Mesothelial cell of epicardium (in vitro differentiated cells): ENCODE measurements at places on chromosomes 6 and 20. TPM values are rescaled to one million over a fixed set of nuclear protein-coding genes. Genes with fewer than 3 reads are reported as not detected.

KCNK16 gene
- not detected in 3 replicates for total RNA-seq

RIPPLY2 gene
- not detected in 3 replicates for total RNA-seq

SH3BGRL2 gene
- 24.7 to 27.1 TPM (median 26.1 TPM) in 3 replicates for total RNA-seq

POU5F1 gene
- total RNA-seq, result 0.24 to 0.47 TPM in 2 of 3 replicates, not detected in the other

CST2 gene
- total RNA-seq, result 1.2 to 1.7 TPM (median 1.5 TPM) in 3 replicates

THEMIS gene
- not detected in 3 replicates for total RNA-seq

RAMACL gene
- 0.69 to 1.00 TPM (median 0.79 TPM) in 3 replicates for total RNA-seq

DNA sequence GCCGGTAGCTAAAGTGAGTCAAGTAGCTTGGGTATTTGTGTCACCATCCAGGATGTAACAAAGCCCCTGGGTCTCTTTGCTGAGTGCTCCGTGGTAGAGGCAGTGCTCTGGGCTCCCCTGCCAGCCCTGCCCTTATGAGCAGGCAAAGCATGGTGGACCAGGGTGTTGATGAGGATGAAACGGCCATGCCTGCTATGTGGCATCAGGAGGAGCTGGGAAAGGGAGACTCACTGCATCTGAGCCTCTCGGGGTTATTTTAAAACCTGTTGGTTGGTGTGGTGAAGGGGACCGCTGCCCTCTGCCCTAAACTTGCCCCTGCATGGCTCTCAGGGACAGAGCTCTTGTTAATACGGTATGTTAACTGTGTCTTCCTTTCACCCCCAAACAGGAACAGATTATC lies 143.1 kb downstream of the DTNBP1 start:
- H3K27me3 ChIP-seq, result no peaks in the 10 kb centered on the region
- no peak overlapping the region for H3K4me3 ChIP-seq
- no peaks in the 10 kb centered on the region for H3K4me1 ChIP-seq
- H3K36me3 ChIP-seq, result peaks cover 70% of the 10 kb centered on the region

- H3K36me3 ChIP-seq, result peaks cover 22% of the 10 kb centered on the region
- no peak for DNase-seq
- H3K27me3 ChIP-seq, result no peaks in the 10 kb centered on the region
- H3K4me1 ChIP-seq, result peaks cover 17% of the 10 kb centered on the region
- H3K27ac ChIP-seq, result no peak overlapping the region
Measured at GRCh38 chr20:51792960-51793359, 9.4 kb downstream of the SALL4 start.

DNA sequence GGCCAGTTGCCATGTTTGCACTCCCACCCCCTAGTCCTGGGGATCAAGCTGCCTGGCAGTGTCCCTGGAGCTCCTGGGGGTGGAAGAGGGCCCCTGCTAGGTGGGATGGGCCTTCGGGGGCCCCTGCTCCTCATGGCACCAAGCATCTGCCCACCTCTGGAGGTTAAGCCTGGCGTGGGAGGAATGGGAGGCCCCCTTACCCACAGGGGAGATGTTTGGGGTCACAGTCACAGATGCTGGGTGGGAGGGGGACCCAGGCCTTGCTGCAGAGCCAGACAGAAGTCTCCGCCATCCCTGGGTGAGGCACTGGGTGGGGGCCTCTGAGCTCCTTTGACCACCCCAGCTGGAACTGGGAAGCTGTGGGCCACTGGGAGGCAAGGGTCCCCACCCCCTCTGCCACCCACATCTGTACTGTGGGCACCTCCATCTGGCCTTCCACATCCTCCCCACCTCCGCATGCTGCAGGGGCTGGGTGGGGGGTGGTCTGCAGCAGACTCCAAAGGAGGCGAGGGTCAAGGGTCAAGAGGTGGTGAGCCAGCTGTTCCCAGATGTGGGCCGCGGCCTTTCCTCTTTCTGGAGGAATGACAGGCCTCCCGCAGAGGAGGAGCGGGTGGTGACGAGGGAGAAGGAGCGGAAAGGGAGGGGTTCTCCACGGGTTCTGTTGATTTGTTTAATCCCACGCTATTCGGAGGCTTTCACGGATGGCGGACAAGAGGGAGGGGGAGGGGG lies 41.5 kb downstream of the YTHDF1 start:
- no peak overlapping the region for H3K4me3 ChIP-seq
- peaks cover 7% of the 10 kb centered on the region for H3K4me1 ChIP-seq
- H3K27ac ChIP-seq, result no peak overlapping the region
- no peaks in the 10 kb centered on the region for H3K36me3 ChIP-seq
- no peak for DNase-seq

DNA sequence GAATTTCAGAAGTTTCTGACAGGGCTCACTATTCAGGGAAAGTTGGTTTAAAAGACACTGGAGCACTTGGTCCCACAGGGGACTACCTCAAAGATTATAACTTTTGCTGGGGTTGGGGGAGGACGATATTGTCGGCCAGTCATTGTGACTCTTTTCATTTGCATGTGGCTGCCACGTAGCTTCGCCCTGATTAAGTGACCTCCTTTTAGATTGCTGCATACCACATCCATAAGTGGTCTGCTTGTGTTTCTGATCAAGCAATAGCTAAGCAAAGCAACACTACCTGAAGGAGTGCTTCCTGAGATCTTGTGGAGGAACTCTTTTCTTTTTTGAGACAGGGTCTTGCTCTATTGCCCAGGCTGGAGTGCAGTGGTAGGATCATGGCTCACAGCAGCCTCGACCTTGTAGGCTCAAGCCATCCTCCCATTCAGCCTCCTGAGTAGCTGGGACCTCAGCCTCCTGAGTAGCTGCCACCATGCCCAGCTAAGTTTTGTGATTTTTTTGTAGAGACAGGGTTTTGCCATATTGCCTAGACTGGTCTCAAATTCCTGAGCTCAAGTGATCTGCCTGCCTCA lies 691.3 kb downstream of the EPM2A start:
- H3K4me1 ChIP-seq, result peaks cover 8% of the 10 kb centered on the region
- no peak for DNase-seq
- no peaks in the 10 kb centered on the region for H3K27me3 ChIP-seq
- H3K4me3 ChIP-seq, result no peak overlapping the region

- no peak for DNase-seq
- H3K4me3 ChIP-seq, result no peak overlapping the region
Measured at GRCh38 chr20:25237610-25238318, 10.1 kb upstream of the PYGB start.

DNA sequence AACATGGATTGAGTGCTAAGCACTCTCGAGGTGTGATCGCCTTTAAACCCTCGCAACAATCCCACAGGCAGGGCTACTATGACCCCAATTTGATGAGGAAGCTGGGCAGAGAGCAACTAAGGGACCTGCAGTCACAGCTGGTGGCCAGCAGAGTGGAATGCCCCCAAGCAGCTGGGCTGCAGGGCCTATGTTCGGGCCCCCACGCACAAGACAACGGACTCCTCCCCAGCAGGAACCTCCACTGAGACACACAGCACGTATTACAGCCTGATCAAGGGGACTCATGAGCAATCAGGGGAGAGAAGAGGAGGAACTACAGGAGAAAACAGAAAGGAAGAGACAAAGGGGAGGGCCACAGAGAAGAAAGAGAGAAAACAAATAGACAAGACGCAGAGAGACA lies 21.7 kb downstream of the CST7 start:
- H3K27ac ChIP-seq, result no peak overlapping the region
- H3K36me3 ChIP-seq, result peaks cover 50% of the 10 kb centered on the region
- DNase-seq, result no peak
- no peak overlapping the region for H3K4me3 ChIP-seq
- no peaks in the 10 kb centered on the region for H3K4me1 ChIP-seq

DNA sequence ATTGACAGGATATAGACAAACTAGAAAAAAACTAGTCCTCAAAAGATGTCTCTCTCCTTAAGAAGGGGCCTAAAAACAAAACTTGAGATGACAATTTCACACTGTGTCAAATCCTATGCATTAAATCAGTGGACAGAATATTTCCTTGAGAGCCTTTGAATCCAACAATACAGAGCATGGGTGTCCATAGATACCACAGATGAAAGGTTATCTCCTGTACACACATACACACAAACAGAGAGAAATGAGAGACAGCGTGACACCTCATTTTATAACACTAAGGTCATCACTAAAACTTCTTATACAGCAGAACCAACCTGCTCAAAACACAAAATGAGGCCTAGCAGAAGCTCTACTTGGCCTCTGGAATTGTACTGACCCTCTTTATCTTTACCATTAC lies 55.5 kb downstream of the MAP7 start:
- H3K27me3 ChIP-seq, result no peaks in the 10 kb centered on the region
- no peak overlapping the region for H3K4me3 ChIP-seq
- DNase-seq, result no peak
- no peaks in the 10 kb centered on the region for H3K36me3 ChIP-seq

DNA sequence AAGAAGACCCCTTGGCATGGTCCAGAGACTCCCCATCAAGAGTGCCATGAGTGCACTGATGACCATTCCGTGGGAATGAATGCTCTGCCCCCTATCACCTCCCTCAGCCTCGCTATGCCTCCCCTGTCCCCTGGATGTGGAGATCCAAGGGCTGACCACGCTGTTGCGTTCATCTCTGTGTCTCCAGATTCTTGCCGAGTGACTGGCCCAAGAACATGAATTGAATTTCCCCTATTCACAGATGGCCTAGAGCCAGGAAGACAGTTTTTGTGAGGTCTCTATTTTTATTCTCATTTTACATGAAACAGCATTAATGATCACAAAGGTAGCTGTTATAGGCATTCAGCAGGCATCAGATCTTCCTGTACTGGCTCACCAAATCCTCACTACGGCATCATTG lies 33.6 kb downstream of the MAFB start:
- no peak for DNase-seq
- H3K4me3 ChIP-seq, result no peak overlapping the region
- no peaks in the 10 kb centered on the region for H3K27me3 ChIP-seq
- no peak overlapping the region for H3K27ac ChIP-seq

DNA sequence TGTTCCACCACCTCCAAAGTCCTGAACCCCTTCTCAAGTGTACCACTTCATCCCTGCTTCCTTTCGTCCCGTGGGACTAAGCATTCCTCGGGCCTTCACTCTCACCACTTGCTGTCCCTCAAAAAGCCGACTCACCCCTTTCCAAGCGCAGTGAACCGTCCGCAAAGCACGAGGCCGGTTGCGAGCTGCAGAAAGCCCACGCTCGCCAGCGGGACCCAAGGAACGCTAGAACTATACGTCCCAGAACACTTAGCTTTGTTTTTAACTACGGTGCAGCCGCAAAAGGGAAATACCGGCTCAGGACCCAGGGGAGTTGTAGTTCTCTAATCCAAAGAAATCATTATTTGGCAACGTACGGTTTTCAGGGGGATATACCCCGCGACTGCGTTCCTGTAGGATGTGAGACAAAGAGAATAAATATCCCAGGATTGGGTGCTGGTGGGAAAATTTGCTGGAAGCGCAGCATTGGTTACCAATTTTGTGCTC lies 416 bp upstream of the POLR1H start:
- H3K4me1 ChIP-seq, result peaks cover 26% of the 10 kb centered on the region
- peak overlapping the region; percentile 98 for H3K27ac ChIP-seq
- peak; percentile 41 for DNase-seq
- peak overlapping the region; percentile 96 for H3K4me3 ChIP-seq
- H3K36me3 ChIP-seq, result peaks cover 14% of the 10 kb centered on the region
- H3K27me3 ChIP-seq, result no peaks in the 10 kb centered on the region

DNA sequence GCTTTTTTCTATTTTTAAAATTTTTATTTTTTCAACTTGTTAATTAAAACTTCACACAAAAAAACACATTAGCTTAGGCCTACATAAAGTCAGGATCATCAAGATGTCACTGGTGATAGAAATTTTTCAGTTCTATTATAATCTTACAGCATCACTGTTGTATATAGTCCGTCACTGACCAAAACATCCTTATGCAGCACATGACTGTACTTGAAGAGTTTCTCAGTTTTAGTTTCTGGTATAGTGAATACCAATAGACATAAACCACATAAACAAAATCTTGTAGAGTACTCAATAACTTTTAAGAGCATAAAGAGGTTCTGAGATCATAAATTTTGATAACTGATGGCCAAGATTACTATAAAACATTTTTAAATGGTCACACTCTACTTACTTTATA lies 71.8 kb downstream of the ASCC3 start:
- DNase-seq, result no peak
- H3K4me1 ChIP-seq, result peaks cover 6% of the 10 kb centered on the region
- H3K27ac ChIP-seq, result no peak overlapping the region
- no peak overlapping the region for H3K4me3 ChIP-seq

DNA sequence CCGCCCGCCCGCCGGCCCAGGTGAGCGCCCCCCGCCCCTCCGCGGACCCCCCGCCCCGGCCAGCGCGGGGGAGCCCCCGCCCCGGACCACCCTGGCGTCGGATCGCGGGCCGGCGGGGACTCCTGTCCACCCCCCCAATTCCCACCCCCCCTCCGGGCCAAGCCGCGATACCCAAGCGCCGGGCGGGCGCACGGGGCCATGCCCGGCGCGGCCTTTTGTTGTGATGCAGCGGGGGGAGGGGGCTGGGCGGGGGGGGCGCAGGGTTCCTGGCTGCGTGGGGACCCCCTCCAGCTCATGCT lies 245 bp downstream of the SRC start:
- H3K27me3 ChIP-seq, result no peaks in the 10 kb centered on the region
- H3K4me1 ChIP-seq, result peaks cover 28% of the 10 kb centered on the region
- H3K4me3 ChIP-seq, result peak overlapping the region; percentile 48
- H3K36me3 ChIP-seq, result peaks cover 16% of the 10 kb centered on the region

DNA sequence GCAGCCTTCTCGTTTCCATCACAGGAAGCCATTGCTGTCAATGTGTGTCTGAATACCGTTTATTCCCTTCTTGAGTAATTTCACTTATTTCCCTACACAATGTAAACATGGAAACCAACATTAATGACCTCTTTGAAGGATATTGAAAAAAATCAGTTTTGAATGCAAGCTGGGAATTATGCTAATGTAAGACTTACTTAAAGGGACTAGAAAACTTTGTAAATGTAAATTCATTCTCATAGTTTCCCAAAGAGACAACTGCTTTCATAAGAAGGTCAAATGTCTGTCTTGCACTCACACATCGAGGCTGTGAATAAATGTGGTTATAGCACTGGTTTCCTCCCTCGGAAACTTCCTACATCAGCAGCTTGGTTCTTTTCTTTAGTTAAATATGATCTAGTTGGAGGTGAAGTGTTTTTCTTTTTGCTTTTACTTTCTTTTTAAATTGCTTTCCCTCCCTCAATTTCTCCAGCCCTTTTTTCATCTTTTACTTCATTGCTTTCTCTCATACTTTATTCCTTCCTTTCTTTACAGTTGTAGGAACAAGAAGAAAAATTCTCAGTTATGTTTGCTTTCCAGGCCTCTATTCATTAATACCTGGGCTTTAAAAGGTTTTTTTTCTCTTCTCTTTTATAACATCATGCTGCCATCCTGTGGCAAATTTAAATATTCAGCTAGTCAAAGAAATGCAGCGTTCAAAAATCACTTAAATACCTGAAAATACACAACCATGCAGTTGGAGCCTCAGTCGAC lies 108.3 kb downstream of the TNFAIP3 start:
- no peaks in the 10 kb centered on the region for H3K36me3 ChIP-seq
- H3K27ac ChIP-seq, result no peak overlapping the region
- no peak for DNase-seq
- no peak overlapping the region for H3K4me3 ChIP-seq
- peaks cover 13% of the 10 kb centered on the region for H3K4me1 ChIP-seq

- no peak overlapping the region for H3K4me3 ChIP-seq
- H3K27me3 ChIP-seq, result peaks cover 13% of the 10 kb centered on the region
- DNase-seq, result no peak
- no peak overlapping the region for H3K27ac ChIP-seq
- H3K4me1 ChIP-seq, result no peaks in the 10 kb centered on the region
Measured at GRCh38 chr20:8043687-8044282, 24.2 kb upstream of the TMX4 start.

- no peaks in the 10 kb centered on the region for H3K4me1 ChIP-seq
- no peak overlapping the region for H3K4me3 ChIP-seq
- no peak for DNase-seq
- no peaks in the 10 kb centered on the region for H3K36me3 ChIP-seq
- H3K27me3 ChIP-seq, result no peaks in the 10 kb centered on the region
Measured at GRCh38 chr20:9061434-9061833, 7.5 kb upstream of the PLCB4 start.
